ENCODE measurements at places on chromosomes 6 and 20.

GRCh38 chr6:1110941-1111349 lies 201.0 kb upstream of the FOXQ1 start:
- DNase-seq, result peak; percentile 61

- DNase-seq, result no peak
Measured at GRCh38 chr20:40778894-40779496, 90.0 kb upstream of the MAFB start.

- DNase-seq, result no peak
Measured at GRCh38 chr6:34723203-34723602, 26.6 kb upstream of the ILRUN start.

DNA sequence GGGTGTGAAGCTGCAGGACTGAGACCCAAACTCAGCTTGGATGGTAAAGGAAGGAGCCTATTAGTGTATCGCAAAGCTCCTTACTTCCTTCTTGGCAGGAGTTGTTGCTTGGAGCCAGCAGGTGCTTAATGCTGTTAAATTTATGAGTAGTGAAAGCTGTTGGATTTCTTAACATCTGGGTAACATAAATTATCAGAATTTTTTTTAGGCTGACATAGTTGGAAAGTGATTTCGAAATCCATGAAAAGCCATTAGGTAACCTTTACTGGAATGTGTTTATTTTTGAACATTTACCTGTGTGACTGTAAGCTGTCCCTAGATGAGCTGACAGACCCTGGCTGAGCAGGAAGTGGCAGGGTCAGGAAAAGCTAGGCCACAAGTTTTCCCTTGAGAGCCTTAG lies 470.4 kb upstream of the SLC35B3 start:
- DNase-seq, result peak; percentile 72

GRCh38 chr20:32518593-32519380 lies 66.3 kb downstream of the NOL4L start:
- no peak for DNase-seq

GRCh38 chr6:62354261-62354660 lies 68.2 kb upstream of the KHDRBS2 start:
- no peak for DNase-seq

GRCh38 chr6:118400582-118400981 lies 147.5 kb upstream of the PLN start:
- no peak for DNase-seq

DNA sequence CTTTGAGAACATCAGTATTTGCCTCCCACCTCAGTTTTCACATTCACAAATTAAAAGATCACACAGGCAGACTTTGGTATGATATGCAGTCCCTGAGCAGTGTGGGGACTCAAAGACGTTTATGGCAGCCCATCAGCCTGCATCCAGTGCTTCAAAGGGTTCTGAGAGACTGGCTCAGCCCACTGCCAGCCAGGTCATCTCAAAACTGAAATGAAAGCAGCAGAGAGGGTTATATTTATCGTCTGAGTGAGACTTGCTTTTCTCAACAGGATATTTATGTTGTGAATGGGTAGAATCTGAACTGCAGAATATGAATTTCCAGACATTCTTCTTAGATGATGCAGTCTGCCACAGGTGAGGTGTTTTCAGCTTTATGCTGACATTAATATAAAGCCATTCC lies 159.8 kb downstream of the NRN1 start:
- DNase-seq, result no peak

All from renal cortical epithelial cell (primary cell).